ENCODE measurements at places on chromosomes 7 and 10. TPM values are rescaled to one million over a fixed set of nuclear protein-coding genes. Genes with fewer than 3 reads are reported as not detected.

DNA sequence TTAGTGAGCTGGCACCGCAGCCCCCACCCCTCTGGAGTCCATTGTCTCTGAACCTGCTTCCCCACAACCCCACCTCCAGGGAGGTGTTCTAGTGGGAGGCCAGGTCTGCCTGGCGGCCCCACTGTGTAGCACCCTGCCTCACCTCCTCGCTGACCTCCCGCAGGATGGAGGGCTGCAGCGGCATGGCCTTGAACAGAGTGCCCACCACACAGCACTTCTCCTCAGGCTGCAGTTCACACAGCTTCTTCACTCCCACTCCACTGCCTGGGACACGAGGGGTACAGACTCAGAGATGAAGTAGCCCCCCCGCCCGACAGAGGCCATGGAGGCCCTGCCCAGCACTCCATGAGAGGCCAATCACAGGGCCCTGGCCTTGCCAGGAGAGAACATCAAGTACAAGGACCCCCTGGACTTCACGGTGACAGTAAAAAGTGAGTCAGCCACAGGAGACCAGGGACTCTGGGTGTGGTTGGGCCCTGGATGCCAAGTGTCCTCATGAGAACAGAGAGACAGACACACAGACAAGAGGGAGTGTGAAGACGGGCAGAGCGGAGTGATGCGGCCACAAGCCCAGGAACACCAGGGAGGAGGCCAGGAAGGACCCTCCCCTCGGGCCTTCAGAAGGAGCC lies 5.4 kb downstream of the POLD2 start:
- peak; percentile 67 for DNase-seq

DNA sequence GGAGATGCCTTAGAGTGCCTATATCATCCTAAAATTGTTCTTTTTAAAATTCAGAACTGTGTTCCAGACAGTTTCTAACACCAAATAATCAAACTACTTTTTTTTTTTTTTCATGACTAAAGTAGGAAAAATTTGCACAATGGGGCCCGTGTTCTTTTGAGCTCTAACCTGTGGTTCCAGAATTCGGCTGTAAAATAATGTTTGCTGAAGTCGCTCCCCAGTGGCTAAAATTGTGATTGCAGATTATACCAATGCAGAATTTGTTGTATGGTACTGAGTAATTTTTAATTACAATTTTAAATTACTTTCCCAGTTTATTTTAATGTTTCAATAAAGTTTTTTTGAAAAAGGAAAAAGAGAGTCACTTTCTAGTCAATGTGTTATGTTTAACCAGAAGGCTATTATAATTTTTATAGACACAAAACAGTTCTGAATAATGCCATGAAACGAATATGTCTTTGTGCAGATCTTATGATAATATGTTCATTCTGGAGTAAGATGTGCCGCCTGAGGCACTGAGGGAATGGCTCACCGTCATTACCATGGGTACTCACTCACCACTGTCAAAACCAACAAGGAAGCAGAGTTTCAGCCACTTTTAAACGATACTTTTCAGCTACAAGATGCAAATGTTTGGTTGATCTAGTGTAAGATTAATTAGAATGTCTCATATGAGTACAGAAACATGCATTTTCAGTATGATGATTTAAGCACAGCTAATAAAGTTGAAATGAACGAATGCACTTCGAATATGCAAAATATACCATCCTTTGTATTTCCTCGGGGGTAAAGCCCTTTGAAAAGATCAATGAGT lies 173.6 kb downstream of the PRKCQ start:
- DNase-seq, result no peak

- no peak for DNase-seq
Measured at GRCh38 chr7:121531175-121532070, 135.3 kb upstream of the FAM3C start.

- no peak for DNase-seq
Measured at GRCh38 chr7:35908331-35909216, 107.7 kb downstream of the SEPTIN7 start.

GRCh38 chr7:6340241-6340640 lies 67.8 kb upstream of the CYTH3 start:
- DNase-seq, result no peak

- no peak for DNase-seq
Measured at GRCh38 chr7:77252506-77252905, 52.9 kb upstream of the FGL2 start.

GRCh38 chr10:52004342-52004949 lies 305.1 kb upstream of the CSTF2T start:
- peak; percentile 59 for DNase-seq

Gene GSTO1
- 177 TPM for total RNA-seq

Gene HYAL4
- total RNA-seq, result not detected

Gene MALSU1
- total RNA-seq, result 38.4 TPM

Gene GBX1
- total RNA-seq, result not detected

Gene VPS37D
- total RNA-seq, result 5.9 TPM

Gene GIGYF1
- total RNA-seq, result 29.3 TPM

Gene ACSM6
- not detected for total RNA-seq

Gene AASS
- total RNA-seq, result 26.4 TPM

All from osteoblast (primary cell).